ENCODE measurements at places on chromosomes 2 and 18.

DNA sequence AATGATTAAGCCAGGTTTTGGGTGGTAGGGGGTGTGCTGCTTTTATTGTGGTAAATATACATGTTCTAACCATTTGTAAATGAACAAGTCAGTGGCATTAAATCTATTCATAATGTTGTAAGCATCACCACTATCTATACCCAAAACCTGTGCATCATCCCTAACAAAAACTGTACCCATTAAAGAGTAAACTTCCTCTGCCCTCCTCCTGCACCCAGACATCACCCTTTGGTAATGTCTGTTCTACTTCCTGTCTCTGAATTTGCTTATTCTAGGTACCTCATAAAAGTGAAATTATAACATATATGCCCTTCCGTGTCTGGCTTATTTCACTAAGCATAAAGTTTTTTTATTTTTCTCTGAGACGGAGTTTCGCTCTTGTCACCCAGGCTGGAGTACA is 14.1 kb downstream of the RIF1 start:
- no peak for DNase-seq

- DNase-seq = no peak
Observed at GRCh38 chr2:86445436-86445835, 4.3 kb downstream of the KDM3A start.

DNA sequence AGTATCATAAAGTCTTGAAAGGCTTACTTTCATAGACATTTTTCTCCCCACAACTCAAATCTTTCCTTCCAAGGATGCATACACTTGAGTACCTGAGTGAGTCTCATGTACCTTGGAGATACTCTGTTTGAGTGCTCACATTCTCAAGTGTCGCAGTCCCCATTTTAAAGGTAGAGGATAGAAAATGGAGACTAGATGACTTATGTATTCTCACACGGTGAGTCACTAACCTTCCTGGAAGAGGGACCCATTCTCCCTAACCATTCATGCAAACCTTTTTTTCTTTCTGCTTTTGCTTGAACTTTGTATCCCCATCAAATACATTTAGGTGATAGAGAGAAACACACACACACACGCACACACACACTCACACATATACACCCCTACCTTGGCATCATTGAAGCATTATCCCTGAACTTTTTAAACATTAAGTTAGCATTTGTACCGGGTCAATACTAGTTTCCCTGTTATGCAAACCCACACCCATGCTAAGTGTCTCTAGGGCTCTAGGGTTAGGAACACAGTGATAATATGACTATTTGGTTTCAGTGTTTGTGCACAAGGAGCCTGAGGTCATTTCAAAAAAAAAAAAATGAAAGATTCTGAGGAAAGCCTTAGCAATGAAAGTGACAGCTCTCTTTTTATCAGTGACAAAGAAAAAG is 236.2 kb downstream of the IKZF2 start:
- no peak for DNase-seq

- DNase-seq = no peak
Observed at GRCh38 chr2:128424406-128425171, 105.9 kb upstream of the HS6ST1 start.

All from activated T-cell treated with anti-CD3 and anti-CD28 coated beads for 4 hours (primary cell).